HCT116 (cell line): ENCODE measurements at places on chromosomes 12 and 14. TPM values are rescaled to one million over a fixed set of nuclear protein-coding genes. Genes with fewer than 3 reads are reported as not detected.

The NTN4 gene
- 4.3 TPM for total RNA-seq

The RBM25 gene
- total RNA-seq, result 80.1 TPM

The STYK1 gene
- 4.4 TPM for total RNA-seq

The SDR9C7 gene
- not detected for total RNA-seq

The MIP gene
- total RNA-seq, result 0.79 TPM

The SOX5 gene
- total RNA-seq, result 0.52 TPM

The NAV3 gene
- 7.8 TPM for total RNA-seq

The ASPG gene
- total RNA-seq, result not detected

The PGF gene
- total RNA-seq, result 6.4 TPM

The GCH1 gene
- 16.7 TPM for total RNA-seq

The PRR4 gene
- total RNA-seq, result 2.2 TPM

The SELPLG gene
- total RNA-seq, result 1.2 TPM

The P2RX2 gene
- not detected for total RNA-seq

The FGF23 gene
- total RNA-seq, result not detected

The NRXN3 gene
- not detected for total RNA-seq

The TMEM253 gene
- total RNA-seq, result 0.59 TPM

The KRT72 gene
- total RNA-seq, result 0.17 TPM

The EPYC gene
- not detected for total RNA-seq

The SPTB gene
- total RNA-seq, result 4.2 TPM

The PYGL gene
- 173 TPM for total RNA-seq

The SLC38A1 gene
- total RNA-seq, result 155 TPM

The SLC25A21 gene
- total RNA-seq, result 3.5 TPM

The CKB gene
- total RNA-seq, result 605 TPM

The MFAP5 gene
- not detected for total RNA-seq

The ASB2 gene
- total RNA-seq, result not detected

The GLIPR1L1 gene
- total RNA-seq, result not detected

The SYCP3 gene
- not detected for total RNA-seq

The CCDC196 gene
- total RNA-seq, result not detected

The CCDC60 gene
- total RNA-seq, result not detected

The ITGB7 gene
- total RNA-seq, result 1.9 TPM

The RNF212B gene
- total RNA-seq, result not detected

The TAS2R20 gene
- total RNA-seq, result 0.76 TPM

The CLEC4D gene
- total RNA-seq, result not detected

The POTEG gene
- not detected for total RNA-seq

The RBMS2 gene
- 40.8 TPM for total RNA-seq

The HPD gene
- total RNA-seq, result 1.1 TPM

The ANO4 gene
- total RNA-seq, result 1.7 TPM

The RGS6 gene
- 4.7 TPM for total RNA-seq

The FAM186B gene
- total RNA-seq, result 0.42 TPM

The ANO2 gene
- not detected for total RNA-seq

The LALBA gene
- total RNA-seq, result not detected

The REP15 gene
- total RNA-seq, result 0.86 TPM

The KLRC2 gene
- total RNA-seq, result 7.5 TPM

The ISCA2 gene
- 27.5 TPM for total RNA-seq

The TESPA1 gene
- 0.27 TPM for total RNA-seq

The SAMD15 gene
- total RNA-seq, result 1.9 TPM

The PPP4R4 gene
- total RNA-seq, result 5.5 TPM

The GPHN gene
- 43.8 TPM for total RNA-seq

The GPRC5D gene
- total RNA-seq, result not detected

The PLEKHD1 gene
- 1.2 TPM for total RNA-seq

The OAS1 gene
- 0.64 TPM for total RNA-seq

The RNASE7 gene
- total RNA-seq, result not detected

The AJUBA gene
- 39.7 TPM for total RNA-seq

The GPR65 gene
- 0.05 TPM for total RNA-seq

The OASL gene
- 4.1 TPM for total RNA-seq
